ENCODE measurements at places on chromosomes 6 and 20.

- DNase-seq, result no peak
These were observed 29.9 kb downstream of the SGK1 start for GRCh38 chr6:134287859-134288537.

- no peak for DNase-seq
These were observed 914 bp upstream of the RANBP9 start for GRCh38 chr6:13712599-13712898.

GRCh38 chr6:128499079-128499731 lies 21.2 kb downstream of the PTPRK start:
- DNase-seq, result no peak

GRCh38 chr6:116596815-116597214 lies 19.5 kb upstream of the RSPH4A start:
- no peak for DNase-seq

GRCh38 chr6:5133943-5134342 lies 48.8 kb downstream of the PPP1R3G start:
- no peak for DNase-seq

DNA sequence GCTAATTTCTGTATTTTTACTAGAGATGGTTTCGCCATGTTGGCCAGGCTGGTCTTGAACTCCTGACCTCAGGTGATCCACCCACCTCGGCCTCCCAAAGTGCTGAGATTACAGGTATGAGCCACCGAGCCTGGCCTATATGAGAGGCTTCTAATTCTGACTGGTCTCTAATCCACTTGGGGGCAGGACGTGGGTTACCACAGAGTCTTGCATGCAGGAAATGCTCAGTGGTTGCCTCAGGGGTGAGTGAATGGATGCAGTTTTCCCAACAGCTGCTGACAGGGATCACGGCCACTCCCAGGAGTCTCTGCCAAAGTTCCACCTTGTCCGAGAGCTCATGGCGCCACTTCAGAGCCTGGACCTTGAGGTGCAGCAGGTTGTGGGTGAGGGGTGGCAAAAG lies 6.4 kb upstream of the FANCE start:
- no peak for DNase-seq

DNA sequence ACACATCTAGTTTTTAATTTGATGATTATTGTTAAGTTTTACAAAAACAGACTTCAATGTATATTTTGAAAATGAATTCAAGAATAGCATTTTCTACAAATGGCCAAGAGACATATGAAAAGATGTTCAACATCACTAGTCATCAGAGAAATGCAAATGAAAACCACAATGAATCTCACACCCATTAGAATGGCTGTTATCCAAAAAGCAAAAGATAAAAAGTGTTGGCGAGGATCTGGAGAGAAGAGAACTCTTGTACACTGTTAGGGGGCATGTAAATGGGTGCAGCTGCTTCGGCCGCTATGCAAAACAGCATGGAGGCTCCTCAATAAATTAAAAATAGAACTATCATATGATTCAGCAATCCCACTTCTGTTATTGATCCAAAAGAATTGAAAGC lies 185.8 kb upstream of the CCN2 start:
- no peak for DNase-seq

- no peak for DNase-seq
These were observed 278.2 kb downstream of the CLIC5 start for GRCh38 chr6:45737331-45738056.

DNA sequence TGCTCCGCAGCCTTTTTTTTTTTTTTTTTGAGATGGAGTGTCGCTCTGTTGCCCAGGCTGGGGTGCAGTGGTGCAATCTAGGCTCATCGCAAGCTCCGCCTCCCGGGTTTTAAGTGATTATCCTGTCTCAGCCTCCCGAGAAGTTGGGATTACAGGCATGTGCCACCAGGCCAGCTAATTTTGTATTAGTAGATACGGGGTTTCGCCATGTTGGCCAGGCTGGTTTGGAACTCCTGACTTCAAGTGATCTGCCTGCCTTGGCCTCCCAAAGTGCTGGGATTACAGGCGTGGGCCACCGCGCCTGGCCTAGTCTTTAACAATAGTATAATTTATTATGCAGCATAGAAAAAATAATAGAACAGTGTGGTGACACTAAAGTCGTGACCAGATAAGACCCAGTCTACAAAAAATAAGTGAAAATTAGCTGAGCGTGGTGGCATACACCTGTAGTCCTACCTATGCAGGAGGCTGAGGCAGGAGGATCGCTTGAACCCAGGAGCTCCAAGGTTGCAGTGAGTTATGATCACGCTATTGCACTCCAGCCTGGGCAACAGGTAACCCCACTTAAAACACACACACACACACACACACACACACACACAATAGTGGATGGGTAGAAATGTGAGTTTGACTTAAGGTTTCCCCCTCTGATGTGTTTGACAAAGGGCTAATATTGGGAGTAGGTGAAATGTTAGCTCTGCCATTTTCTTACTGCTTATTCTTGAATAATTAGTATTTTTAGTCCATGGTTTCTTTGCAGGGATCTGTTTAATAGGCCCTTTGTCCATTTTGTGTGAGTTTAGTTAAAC lies 6.5 kb downstream of the PIM1 start:
- no peak for DNase-seq

DNA sequence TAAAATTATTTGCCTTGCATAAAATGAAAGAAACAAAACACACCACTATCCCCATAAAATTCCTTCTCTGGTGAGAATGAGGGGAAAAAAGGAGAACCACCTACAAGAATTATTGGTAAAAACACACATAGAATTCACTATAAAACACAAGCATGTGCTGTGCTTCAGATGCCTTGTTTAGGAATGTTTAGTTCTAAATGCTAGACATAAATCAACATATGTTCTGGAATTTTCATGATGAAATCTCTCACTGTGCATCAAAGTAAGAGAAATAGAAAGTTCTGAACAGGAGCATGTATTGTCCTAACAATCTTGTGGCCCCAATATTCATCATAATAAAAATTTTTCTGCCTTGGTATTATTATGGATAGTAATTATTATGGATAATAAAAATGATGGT lies 111.0 kb downstream of the PLCB4 start:
- DNase-seq, result no peak

- DNase-seq, result no peak
These were observed 33.5 kb upstream of the TSPYL1 start for GRCh38 chr6:116313101-116313776.

GRCh38 chr20:57330998-57331397 lies 1.4 kb downstream of the SPO11 start:
- DNase-seq, result no peak

- peak; percentile 63 for DNase-seq
These were observed 26.7 kb downstream of the IYD start for GRCh38 chr6:150395388-150396009.

DNA sequence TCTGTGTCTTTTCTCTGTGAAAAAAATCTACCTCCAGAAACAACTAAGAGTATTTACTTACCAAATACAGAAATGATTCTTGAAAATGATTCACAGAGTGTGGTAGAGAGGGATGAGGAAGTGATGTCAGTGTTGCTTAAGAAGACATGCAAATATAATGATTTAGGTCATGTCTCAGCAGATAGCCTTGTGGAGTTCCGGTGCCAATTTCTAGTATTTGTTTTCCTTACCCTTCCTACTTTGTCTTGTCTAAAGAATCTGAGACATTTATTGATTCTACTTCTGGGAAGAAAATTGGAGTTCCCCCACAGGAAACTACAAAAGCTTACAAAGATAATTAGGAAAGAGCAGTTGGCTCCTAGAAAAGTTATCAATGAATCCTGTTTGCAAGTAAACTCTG lies 68.8 kb downstream of the GJA1 start:
- DNase-seq, result no peak

- DNase-seq, result no peak
These were observed 67.7 kb upstream of the ZNFX1 start for GRCh38 chr20:49345524-49345923.

GRCh38 chr6:43101497-43101896 lies 25.4 kb downstream of the PTK7 start:
- no peak for DNase-seq

DNA sequence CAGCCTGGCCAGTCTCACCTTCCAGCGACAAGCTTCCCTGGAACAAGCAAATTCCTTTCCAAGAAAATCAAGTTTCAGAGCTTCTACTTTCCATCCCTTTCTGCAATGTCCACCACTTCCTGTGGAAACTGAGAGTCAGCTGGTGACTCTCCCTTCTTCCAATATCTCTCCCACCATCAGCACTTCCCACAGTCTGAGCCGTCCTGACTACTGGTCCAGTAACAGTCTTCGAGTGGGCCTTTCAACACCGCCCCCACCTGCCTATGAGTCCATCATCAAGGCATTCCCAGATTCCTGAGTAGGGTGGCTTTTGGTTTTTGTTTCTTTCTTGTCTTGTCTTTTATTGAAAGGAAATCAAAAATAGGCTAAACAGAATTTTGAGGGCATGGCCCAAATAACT lies 24.3 kb downstream of the MYCT1 start:
- DNase-seq, result no peak

DNA sequence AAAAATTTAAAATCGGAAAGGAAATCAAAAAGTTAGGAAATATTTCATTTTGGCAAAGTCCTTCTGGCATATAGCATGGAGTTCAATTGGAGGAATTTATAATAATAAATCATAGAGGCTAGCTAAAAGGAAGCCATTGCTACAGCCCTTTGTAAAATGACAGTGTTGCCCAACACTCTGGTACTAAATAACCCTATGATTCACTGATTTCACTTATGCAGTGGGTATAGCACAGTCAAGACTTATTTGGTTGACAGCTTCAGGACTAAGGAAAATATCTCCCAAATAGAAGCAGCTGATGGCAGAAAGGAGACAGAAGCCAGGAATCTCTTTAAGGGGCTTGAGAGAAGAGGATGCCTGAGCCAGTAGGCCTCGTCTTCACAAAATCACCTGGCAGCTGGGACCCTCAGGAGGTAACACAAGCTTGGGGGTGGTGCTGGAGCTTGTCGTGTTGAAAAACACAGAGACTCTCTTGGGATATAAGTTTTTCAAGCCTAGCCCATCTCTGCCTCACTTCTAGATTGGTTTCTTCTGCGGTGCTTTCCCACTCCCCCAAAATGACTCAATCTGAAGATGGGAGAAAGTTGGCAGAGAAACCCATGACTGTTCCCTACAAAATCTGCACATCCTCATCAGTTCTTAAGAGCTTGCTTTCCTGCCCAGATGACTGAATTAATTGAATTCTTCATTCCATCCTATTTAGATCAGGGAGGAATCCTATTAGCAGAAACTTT lies 38.4 kb upstream of the EYA4 start:
- DNase-seq, result no peak

- no peak for DNase-seq
These were observed 52.4 kb downstream of the CEBPB start for GRCh38 chr20:50242863-50243609.

DNA sequence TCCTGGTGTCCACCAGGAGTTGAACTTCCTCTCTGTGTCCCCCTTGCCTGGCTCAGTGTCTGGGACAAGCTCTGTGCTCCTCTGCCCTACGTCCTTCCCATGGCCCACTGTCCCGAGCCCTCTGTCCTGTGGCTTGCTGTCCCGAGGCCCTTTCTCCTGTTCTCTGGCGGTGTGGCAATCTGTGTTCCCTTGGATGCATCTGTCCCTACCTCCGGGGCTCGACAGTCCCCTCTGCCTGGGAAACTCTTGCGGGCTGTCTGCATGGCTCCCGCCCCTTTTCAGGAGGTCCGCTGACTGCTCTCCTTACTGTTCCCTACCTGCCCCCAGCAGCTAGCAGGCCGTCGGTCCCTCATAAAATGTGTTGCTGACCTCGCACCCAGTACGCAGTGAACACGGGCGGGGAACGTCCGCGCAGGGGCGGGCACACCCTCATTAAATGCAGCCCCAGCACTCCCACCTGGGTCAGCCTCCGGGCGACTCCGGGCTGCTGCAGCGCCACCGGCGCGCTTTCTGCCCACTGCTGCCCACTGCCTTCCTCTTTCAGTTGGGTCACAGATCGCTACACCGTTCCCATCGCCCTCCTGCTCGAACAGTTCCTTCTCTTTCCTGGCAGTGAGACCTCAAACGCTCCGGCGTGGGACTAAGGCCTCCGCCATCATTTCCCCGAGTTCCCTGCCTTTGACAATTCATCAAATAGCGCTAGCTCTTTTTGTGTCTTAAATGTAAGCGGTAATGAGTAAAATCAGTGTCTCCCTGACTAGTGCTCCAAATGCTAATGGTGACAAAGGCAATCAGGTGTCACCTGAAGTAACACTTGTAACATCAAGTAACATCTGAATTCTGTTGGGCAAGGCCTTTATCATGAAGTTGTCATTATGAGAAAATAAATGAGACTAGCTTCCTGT lies 60.5 kb downstream of the RSPH3 start:
- DNase-seq, result no peak

GRCh38 chr20:34262488-34263288 lies 21.5 kb downstream of the ASIP start:
- DNase-seq, result no peak

DNA sequence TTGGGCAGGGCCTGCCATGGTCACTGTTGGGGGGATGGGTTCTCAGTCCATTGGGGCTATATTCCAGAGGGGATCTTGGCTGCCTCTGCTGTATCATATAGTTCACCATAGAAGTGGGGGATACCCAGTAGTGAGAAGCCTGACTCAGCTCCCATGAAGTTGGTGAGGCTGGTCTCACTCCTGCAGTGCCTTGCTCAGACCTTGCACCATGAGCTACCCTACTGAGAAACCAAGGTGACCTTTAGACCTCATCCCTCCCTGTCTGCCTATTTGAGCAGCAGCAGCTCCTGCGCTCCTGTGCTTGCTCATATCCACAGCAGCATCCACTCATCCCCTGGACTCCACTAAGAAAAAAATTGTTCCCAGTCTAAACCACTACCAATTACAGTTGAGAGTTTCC lies 56.0 kb upstream of the HEY2 start:
- no peak for DNase-seq

GRCh38 chr6:55636406-55637102 lies 57.6 kb upstream of the HMGCLL1 start:
- no peak for DNase-seq

All from NCI-H748 treated with DMSO at 0.1 percent for 48 hours (cell line).